NCI-H774 (cell line): ENCODE measurements at places on chromosomes 1 and 21.

DNA sequence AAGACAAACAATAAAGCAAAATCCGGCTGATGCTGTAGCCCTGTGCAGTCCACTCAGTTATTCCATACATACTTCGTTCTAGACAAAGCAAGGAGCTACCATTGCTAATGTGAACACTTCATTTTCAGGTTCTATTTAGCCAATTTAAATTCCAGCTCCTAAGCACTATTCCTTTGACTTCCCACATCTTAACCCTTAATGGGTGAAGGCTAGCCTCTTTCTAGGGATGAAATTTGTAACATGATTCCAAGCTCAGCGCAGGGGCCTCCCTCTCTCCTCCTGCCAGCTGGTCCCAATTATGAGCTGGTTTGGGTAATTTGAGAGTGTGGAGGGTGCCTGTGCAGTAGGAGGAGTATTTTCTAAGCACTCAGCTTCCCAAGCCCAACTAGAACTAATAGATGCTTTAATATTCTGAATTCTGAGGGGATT, 53.9 kb upstream of the PTGFRN start:
- peak; percentile 16 for DNase-seq

DNA sequence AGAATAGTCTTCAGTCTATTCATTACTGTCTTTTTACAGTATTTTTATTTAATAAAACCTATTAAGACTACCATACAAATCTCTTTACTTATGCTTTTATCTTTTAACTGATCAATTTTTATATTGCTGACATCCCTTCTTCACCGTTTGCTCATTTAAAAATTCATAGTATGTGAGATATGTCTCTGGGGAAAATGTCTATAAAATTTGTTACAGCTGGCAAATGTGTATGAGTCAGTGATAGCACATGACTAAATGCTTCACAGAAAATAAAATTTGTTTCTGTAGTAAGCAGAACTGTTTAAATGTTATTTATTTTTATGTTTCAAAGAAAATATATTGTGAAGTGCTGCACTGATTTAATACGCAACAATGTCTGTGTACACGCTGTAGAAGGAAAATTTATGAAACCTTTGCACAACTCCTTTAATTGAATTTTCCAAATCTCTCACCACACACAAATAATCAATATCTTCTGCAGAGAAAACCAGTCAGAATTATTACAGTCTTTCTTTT, 74.2 kb downstream of the ITGB3BP start:
- no peak for DNase-seq

- DNase-seq: no peak
Measured at GRCh38 chr1:24652382-24652781, 9.3 kb downstream of the SRRM1 start.

- peak; percentile 56 for DNase-seq
Measured at GRCh38 chr1:77342745-77343144, 60.9 kb downstream of the AK5 start.

GRCh38 chr1:195763146-195763906, 844.9 kb downstream of the KCNT2 start:
- peak; percentile 78 for DNase-seq

- DNase-seq: no peak
Measured at GRCh38 chr1:85289848-85290335, 13.5 kb upstream of the BCL10 start.

GRCh38 chr1:30267856-30268255, 455.5 kb downstream of the MATN1 start:
- DNase-seq: no peak

- DNase-seq: no peak
Measured at GRCh38 chr1:70907563-70908310, 139.9 kb downstream of the PTGER3 start.
